Mesothelial cell of epicardium (in vitro differentiated cells): ENCODE measurements at places on chromosomes 6 and 20. TPM values are rescaled to one million over a fixed set of nuclear protein-coding genes. Genes with fewer than 3 reads are reported as not detected.

DNA sequence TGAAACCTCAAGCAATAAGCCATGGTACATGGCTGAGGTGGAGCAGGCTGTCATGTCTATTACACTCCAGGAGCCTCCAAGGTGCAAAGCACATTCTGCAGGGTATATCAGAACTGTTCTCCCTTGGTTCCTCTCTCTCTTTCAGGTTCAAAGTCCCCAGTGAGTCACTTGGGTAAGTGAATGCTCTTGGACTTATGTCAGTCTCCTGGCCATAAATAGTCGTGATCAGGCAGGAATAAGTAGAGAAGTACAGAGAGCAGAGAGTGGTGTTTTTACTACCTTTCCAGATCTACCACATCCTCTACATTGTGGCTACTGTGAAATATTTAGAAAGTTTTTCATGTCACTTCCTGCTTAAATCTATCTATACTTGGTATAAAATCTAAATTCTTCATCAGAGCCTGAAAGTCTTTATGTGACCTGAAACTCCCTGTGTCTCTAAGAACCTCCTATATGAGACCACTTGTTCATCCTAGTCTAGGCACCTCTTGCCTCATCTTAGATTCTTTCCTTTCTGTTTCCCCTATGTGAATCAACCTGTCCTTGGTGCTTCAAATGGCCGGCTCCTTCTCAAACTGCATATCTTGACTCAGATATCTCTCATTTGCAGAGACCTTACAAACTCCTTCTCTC is 1077.6 kb upstream of the MAP3K7 start:
- no peaks in the 10 kb centered on the region for H3K36me3 ChIP-seq
- no peak for DNase-seq
- H3K4me1 ChIP-seq, result peaks cover 4% of the 10 kb centered on the region
- no peak overlapping the region for H3K4me3 ChIP-seq
- H3K27me3 ChIP-seq, result peaks cover 8% of the 10 kb centered on the region
- H3K27ac ChIP-seq, result no peak overlapping the region

- H3K27me3 ChIP-seq, result peaks cover 4% of the 10 kb centered on the region
- H3K36me3 ChIP-seq, result no peaks in the 10 kb centered on the region
- no peak overlapping the region for H3K4me3 ChIP-seq
- peaks cover 9% of the 10 kb centered on the region for H3K4me1 ChIP-seq
- H3K27ac ChIP-seq, result no peak overlapping the region
Observed at GRCh38 chr6:155434096-155434495, 21.5 kb downstream of the NOX3 start.

- DNase-seq, result no peak
- no peaks in the 10 kb centered on the region for H3K4me1 ChIP-seq
- H3K4me3 ChIP-seq, result no peak overlapping the region
- H3K36me3 ChIP-seq, result no peaks in the 10 kb centered on the region
- no peaks in the 10 kb centered on the region for H3K27me3 ChIP-seq
Observed at GRCh38 chr20:54573838-54574237, 98.4 kb downstream of the DOK5 start.

DNA sequence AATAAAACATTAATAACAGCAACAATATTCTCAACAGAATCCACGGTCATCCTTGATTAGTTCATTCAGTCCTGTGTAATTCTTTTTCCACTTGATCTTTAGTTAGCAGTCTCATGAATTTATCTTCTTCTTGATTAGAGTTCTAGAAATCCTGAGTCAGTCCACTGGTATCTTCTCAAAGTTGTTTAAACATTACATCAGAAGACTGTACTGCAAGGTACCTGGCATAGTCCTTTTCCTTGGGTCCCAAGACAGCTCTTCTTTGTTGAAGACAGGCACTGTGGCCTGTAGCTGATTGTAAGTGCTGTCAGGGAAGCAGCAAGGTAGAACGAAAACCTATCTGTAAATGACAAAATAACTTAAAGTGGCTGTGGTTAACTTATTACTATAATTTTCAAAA is 11.8 kb downstream of the MAP3K4 start:
- no peaks in the 10 kb centered on the region for H3K27me3 ChIP-seq
- no peak overlapping the region for H3K27ac ChIP-seq
- no peak overlapping the region for H3K4me3 ChIP-seq
- no peak for DNase-seq
- H3K4me1 ChIP-seq, result peaks cover 10% of the 10 kb centered on the region
- H3K36me3 ChIP-seq, result no peaks in the 10 kb centered on the region

- no peak for DNase-seq
- H3K4me1 ChIP-seq, result peaks cover 17% of the 10 kb centered on the region
- H3K27ac ChIP-seq, result no peak overlapping the region
- H3K4me3 ChIP-seq, result no peak overlapping the region
- no peaks in the 10 kb centered on the region for H3K36me3 ChIP-seq
Observed at GRCh38 chr6:113388996-113389395, 468.1 kb upstream of the MARCKS start.

DNA sequence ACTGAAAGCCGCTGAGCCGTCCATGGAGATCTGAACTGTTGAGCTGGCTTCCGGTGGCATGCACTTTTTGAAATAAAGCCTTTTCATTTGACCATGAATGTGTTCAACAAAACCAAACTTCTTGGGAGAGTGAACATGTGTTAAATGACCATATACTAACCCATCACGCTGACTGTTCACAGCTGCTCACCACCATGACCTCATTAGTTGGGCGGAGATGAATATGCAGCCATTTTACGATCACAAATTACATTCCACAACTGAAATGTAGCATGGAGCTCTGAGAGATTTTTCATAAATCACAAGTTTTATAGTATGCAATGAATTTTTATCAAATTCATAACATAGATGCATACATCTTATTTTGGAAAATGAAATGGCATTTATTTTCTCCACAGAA is 4.2 kb downstream of the RAMACL start:
- no peak overlapping the region for H3K4me3 ChIP-seq
- no peak for DNase-seq
- no peaks in the 10 kb centered on the region for H3K27me3 ChIP-seq
- H3K36me3 ChIP-seq, result peaks cover 5% of the 10 kb centered on the region
- H3K4me1 ChIP-seq, result peaks cover 21% of the 10 kb centered on the region

- DNase-seq, result no peak
- H3K27ac ChIP-seq, result no peak overlapping the region
- peaks cover 3% of the 10 kb centered on the region for H3K27me3 ChIP-seq
- H3K4me1 ChIP-seq, result peaks cover 18% of the 10 kb centered on the region
Observed at GRCh38 chr20:33175123-33175522, 7.2 kb downstream of the BPIFA2 start.

DNA sequence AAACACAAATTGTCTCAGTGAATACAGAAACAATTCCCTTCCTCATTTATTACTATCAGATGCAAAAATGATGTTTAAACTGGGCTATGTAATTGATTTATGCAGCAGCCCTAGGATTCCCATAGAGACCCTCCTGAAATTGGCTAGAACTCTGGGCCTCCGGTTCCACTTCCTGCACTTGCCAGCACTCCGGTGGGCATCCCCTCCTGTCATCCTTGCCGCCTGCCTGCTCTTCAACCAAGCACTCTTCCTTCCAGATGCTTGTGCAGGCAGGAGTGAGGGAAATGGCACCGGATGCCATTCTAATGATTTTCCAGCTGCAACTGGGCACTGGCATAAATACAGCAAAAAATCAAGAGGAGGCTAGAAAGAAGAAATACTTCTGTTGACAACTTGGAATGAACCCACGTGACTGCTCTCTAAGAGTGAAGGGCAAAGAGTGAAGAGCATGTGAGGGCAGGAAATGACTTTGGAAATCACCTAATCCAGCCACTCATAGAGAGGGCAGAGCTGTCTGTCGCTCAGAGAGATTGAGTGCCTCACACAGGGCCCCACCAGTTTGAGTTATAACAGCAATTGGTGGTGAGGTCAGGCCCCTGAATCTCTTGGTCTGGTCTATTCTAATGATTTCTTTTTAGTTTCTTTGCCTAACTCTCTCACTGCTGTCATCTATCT is 3.7 kb upstream of the NEDD9 start:
- DNase-seq, result no peak
- H3K36me3 ChIP-seq, result no peaks in the 10 kb centered on the region
- H3K27me3 ChIP-seq, result no peaks in the 10 kb centered on the region
- H3K27ac ChIP-seq, result no peak overlapping the region
- H3K4me3 ChIP-seq, result no peak overlapping the region
- peaks cover 38% of the 10 kb centered on the region for H3K4me1 ChIP-seq

DNA sequence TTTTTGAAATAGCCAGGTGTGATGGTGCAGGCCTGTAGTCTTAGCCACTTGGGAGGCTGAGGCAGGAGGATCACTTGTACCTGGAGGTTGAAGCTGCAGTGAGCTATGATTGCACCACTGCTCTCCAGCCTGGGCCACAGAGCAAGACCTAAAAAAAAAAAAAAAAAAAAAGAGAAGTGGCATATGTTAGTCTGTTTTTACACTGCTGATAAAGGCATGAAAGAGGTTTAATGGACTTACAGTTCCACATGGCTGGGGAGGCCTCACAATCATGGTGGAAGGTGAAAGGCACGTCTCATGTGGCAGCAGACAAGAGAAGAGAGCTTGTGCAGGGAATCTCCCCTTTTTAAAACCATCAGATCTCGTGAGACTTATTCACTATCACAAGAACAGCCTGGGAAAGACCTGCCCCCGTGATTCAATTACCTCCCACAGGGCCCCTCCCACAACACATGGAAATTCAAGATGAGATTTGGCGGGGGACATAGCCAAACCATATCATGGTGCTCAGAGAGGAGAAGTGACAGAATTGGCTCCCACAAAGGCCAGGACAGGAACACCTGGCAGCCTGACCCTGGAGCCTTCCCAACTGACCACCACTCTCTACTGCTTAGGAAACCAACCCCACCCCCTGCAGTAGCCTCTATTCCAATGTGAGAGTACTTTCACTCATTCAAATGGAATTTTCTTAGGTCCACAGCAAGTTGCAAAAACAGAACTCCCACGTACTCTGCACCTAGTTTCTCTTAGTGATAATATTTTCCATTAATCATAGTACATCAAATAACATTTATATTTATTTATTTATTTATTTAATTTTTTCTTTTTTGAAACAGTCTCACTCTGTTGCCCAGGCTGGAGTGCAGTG is 29.8 kb downstream of the ARHGAP40 start:
- DNase-seq, result no peak
- H3K27ac ChIP-seq, result no peak overlapping the region
- H3K36me3 ChIP-seq, result no peaks in the 10 kb centered on the region
- H3K27me3 ChIP-seq, result no peaks in the 10 kb centered on the region

DNA sequence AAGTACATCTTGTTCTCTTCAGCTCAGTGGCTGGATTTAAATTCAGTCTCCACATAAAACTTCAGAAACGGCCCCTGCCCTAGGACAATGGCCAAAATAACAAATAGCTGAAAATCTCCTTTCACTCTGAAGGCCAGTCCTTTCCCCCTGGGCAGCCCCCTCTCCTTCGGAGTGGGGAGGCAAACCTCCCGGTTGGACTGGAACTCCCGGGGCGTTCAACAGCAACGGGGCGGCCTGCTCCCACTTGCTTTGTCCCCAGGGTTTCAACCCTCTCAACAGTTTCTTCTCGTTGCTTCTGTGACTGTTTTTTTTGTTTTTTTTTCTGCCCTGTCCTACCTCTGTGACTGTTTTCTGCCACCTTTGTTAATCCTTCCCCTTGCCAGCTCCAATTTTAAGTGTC is 102.6 kb upstream of the DUSP22 start:
- H3K27me3 ChIP-seq, result peaks cover 4% of the 10 kb centered on the region
- no peak overlapping the region for H3K4me3 ChIP-seq
- no peaks in the 10 kb centered on the region for H3K36me3 ChIP-seq
- no peak overlapping the region for H3K27ac ChIP-seq
- no peak for DNase-seq
- peaks cover 10% of the 10 kb centered on the region for H3K4me1 ChIP-seq

CLVS2 gene
- total RNA-seq, result 0.11 to 0.27 TPM (median 0.24 TPM) in 3 replicates

ANKRD66 gene
- not detected in 3 replicates for total RNA-seq

BTNL2 gene
- not detected in 3 replicates for total RNA-seq

UST gene
- total RNA-seq, result 5.9 to 6.6 TPM (median 6.3 TPM) in 3 replicates

SUMO4 gene
- 3.4 to 4.2 TPM (median 3.9 TPM) in 3 replicates for total RNA-seq
